ENCODE measurements at places on chromosomes 11 and 22.

GRCh38 chr11:116994195-116994594 is 104.0 kb downstream of the SIK3 start:
- no peak for DNase-seq

GRCh38 chr11:84993386-84993785 is 633.8 kb downstream of the DLG2 start:
- DNase-seq, result no peak

- no peak for DNase-seq
Measured at GRCh38 chr11:8812438-8812837, 98.6 kb upstream of the AKIP1 start.

- no peak for DNase-seq
Measured at GRCh38 chr11:116605543-116606459, 167.0 kb downstream of the BUD13 start.

DNA sequence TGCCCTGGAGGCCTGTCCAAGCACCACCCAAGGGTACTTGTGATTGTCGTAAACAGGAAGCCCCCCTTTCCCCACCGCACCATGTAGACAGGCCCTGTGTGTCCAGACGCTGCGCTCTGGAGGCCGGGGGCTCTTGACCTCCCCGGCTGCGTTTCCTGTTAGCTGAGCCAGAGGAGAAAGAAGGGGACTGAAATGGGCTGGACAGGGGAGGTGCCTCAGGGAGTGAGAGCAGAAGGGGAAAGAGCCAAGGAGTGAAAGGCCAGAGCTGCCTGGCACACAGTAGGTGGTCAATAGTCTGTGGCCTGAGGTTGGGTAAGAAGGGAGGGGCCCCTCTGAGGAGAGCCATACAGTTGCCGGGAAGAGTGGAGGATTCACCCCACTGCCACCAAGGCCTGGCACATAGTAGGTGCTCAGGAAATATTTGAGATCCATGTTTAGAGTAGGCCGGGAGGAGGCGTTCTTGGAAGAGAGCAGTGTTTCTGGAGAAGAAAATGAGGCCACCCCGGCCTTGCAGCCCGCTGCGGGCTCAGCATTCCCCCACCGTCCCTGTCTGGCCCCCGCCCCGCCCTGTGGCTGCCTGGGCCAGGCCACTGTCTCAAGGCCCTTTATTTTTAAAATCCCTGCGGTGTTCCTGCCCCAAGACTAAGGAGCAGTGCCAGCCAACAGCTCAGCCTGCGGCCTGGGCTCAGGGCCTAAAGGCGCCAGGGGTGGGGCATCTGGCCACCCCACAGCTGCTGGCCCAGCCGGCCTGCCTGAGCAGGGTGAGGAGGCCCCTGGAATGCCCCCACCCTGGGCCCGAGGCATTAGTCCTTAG is 13.6 kb upstream of the CDC42EP1 start:
- no peak for DNase-seq

- DNase-seq, result no peak
Measured at GRCh38 chr22:43749473-43749872, 62.6 kb downstream of the EFCAB6 start.

GRCh38 chr22:46661221-46661851 is 41.1 kb downstream of the GRAMD4 start:
- DNase-seq, result peak; percentile 28

DNA sequence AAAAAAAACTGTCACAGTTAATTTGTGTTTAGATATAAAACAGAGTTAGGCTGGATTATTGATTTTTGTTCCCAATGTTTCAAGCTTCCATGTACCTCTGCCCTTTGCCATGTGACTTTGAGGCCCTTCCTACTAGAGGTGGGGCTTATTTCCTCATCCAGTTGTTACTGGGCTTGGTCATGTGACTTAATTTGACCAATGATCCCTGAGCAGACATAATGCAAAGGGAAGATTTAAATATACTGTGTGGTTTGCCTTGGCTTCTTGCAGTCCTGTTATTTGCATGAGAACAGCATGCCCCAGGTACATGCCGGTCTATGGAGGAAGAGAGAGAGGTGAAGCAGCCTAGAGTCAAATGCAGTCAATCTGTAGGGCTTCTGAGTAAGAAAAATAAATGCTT is 347.0 kb downstream of the MIAT start:
- no peak for DNase-seq

GRCh38 chr11:88193278-88193677 is 18.0 kb upstream of the RAB38 start:
- DNase-seq, result no peak

DNA sequence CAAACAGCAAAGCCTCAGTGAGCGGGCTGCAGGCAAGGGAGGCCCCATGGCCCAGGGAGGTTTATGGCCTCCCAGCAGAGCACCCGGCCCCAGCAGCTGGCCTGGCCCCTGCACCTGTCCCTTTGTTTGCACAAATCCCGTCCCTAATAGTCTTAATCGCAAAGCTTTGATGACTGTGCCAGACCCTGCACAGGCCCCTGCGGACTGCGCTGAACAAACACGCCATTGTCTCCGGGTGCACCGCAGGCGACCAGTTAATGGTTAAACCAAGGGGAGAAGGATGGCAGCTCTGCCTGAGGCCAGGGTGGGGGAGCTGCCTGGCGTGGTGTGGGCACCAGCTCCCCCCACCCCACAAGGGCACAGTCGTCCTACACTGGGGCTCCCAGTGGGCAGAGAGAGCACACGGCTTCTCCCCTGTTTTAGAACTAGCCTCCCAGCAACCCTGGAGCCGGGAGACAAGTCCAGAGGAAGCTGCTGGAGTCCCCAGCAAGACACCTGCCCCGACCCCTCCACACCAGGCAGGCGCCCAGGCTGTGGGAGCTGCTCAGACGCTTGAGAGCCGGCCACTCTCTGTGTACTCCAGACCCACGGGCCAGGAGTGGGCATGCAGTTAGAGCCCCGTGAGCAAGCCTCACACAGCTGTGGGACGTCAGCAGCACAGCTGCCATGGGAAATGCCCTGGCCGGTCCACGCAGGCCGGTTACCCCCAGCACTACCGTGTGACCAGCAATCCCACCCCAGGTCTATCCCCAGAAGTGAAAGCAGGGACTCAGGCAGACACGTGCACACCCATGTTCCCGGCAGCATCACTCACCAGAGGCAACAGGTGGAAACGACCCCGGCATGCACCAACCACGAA is 39.7 kb upstream of the TH start:
- no peak for DNase-seq

DNA sequence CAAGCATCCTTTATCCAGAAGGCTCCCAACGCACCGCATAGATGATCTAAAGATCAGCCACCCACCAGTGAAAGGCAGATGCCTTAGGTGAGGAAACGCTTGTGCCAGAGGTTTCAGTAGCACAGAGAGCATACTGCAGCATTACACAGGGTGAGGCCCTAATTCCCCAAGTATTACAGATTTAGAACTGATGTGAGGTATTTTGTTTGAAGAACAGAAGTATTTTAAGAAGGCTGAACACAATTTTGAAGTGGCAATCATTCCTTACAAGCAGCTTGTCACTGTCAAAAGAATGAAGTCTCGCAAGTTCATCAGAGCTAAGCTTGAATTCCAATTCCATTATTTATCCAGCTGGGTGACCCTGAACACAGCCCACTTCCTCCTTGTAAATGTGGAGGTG is 70.0 kb upstream of the FAT3 start:
- no peak for DNase-seq

GRCh38 chr22:22316589-22316988 is 72.0 kb downstream of the VPREB1 start:
- DNase-seq, result no peak

DNA sequence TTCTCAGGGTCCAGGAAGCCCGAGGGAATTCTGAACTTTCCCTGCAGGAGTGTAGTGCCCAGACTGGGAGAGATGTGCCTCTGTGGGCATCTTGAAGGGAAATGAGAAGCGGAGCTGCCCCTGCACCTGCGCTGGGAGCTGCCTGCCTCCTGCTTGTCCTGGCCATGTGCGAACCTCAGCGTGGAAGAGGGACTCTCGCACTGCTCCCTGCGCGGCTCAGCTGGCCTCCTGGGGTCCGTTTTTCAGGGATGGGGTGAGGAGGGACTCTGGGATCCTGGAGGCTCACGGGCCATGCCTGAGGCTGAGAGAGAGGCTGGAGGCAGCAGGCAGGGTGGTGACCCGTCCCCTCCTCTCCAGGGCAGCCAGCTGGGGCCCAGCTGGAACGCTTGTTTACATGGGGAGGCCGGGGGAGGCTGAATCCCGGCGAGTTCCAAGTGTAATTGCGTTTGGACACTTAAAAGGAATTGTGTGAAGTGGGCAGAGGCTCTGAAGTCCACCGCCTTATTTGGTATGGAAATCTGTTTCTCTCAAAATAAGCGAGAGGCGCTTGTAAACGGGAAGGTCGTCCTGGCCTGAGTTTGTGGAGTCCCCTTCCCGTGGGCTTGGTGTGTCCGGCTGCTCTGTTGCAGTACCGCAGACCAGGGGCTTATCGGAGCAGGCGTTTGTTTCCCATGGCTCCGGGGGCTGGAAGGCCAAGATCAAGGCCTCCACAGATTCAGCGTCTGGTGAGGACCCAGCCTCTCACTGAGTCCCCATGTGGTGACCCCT is 1.2 kb upstream of the MRGPRF start:
- no peak for DNase-seq

- no peak for DNase-seq
Measured at GRCh38 chr11:6225896-6226295, 8.5 kb downstream of the FHIP1B start.

DNA sequence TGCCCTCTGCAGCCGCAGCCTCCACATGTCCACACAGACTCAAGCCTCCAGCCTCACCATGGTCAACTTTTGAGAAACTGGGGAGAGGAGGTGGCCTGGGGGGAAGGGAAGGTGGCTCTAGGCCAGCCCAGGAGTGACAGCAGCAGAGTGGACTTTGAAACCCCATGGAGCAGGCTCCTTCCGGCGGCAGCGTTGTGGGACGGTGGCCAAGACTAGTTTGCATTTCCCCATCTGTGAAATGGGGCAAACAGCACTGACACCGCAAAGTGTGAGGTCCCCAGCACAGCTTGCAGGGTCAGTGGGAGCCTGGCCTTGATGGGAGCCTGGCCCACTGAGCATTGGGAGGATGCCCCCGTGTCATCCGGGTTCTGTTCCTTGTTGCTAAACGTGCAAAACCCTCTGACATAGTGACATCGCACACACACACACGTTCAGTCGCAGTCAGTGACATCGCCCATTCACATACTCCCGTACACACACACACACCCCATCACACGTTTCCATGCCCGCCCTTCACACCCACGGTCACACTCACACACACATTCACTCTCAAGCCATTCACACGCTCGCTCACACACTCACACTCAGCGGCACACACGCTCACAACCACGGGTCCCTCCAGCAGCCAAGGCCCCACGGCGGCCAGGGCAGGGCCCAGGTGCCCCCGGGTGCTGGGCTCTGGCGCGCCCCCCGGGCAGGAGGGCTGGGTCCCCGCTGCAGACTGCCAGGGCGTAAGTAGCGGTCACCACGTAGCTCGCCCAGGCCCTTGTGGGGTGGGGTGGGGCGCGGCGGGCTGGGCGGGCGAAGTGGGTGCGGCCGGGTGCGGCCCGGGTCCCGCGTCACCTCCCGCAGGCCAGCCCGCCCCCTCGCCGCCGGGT is 585 bp downstream of the CYB5R3 start:
- DNase-seq, result no peak

GRCh38 chr11:36385121-36385970 is 89.3 kb downstream of the PRR5L start:
- DNase-seq, result no peak

DNA sequence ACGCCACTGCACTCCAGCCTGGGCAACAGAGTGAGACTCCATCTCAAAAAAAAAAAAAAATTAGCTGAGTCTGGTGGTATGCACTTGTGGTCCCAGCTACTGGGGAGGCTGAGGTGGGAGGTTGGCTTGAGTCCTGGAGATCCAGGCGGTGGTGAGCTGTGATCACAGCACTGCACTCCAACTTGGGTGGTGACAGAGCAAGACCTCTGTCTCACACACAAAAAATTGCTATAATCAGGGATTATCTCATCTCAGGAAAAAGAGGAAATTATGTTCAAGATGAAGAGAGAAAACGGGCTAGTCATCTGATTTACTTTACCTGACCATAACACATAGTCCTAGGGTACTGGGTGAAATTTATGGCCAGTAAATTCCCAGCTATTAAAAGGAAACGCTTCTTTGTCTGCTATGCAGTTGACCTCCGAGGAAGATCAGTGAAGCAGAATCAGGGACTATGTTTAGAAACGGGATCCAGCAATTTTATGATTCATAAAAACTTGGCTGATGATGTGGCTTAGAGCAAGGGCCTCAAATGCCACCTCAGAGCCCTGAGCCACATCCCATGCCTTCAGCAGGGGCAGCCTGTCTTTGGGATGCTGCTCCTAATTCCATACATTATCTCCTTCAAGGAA is 386.2 kb downstream of the NTM start:
- no peak for DNase-seq

GRCh38 chr11:75078233-75078632 is 18.4 kb downstream of the OR2AT4 start:
- DNase-seq, result no peak

DNA sequence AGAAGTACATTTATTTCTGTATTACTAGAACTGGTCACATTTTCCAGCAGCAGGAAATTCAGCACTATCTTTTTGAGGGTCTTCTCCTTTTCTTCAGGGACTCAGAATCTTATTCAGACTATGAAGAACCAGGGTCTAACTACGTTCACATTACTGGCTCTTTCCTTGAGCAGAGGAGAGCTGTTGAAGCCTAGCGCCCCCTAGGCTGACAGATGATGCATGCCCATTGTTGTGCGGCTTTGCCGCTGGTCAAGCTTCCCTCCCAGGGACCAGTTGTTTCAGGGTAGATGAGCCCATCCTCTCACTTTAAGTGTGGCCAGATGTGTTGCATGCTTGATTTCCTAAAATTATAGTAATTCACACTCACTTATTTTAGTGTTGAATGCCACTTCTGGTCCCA is 168.2 kb upstream of the PDGFD start:
- no peak for DNase-seq

DNA sequence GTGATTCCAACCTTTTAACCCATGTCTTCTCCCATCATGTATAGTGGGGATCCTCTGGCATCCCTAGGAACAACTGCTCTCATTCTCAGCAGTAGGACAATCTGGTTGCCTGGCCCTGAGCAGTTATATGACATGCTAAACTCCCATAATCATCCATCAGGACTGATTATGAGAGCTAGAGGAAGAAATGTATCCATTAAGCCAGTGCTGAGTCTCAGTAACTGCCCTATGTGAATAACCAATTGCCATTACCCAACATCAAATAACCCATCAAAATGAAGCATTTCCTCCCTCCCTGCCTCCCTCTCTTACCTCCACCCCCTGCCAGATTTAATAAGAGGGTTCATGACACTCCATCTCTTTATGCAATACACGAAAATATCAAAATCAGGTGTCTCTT is 277.6 kb downstream of the NXPE2 start:
- no peak for DNase-seq

GRCh38 chr11:95296165-95296564 is 65.2 kb upstream of the SESN3 start:
- DNase-seq, result no peak

GRCh38 chr11:5684036-5684645 is 733 bp downstream of the TRIM5 start:
- DNase-seq, result no peak
